ENCODE measurements at places on chromosomes 11 and 22.

GRCh38 chr11:19577391-19577975 is 135.2 kb upstream of the NAV2 start:
- DNase-seq = no peak

GRCh38 chr11:85663753-85664614 is 945 bp downstream of the CREBZF start:
- DNase-seq = no peak

DNA sequence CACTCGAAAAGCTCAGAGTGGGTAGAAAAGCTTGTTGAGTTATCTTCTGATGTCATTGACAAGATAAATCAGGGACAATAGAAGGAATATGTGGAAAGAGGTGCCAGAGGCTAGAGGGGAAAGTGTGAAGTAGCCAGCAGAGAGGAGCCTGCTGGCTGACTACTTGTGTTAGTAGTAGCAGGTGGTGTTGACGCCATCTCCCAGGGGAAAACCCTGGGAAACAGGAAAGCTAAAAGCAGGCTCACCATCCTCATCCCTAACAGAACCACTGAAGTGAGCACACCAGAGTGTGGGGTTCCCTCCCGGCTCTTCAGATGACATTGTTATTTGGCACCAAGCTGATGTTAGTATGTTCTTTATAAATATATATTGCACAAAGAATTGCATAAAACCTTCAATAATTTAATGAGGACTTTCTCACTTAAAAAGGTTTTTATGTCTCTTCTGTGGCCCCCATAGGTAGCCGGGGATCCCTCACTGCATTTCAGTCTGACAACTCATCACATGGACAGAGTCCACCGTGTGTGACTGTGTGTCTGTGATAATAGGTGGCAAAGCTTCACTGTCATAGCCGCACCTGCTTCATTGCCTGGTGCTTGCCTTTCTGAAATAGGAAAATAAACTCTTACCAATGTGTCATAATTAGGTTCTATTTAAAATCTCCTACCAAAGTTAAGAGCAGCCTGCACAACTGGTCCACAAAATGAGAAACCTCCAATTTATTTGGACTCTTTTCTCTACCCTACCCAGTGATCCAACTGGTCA is 63.2 kb upstream of the TOP3B start:
- peak; percentile 53 for DNase-seq

DNA sequence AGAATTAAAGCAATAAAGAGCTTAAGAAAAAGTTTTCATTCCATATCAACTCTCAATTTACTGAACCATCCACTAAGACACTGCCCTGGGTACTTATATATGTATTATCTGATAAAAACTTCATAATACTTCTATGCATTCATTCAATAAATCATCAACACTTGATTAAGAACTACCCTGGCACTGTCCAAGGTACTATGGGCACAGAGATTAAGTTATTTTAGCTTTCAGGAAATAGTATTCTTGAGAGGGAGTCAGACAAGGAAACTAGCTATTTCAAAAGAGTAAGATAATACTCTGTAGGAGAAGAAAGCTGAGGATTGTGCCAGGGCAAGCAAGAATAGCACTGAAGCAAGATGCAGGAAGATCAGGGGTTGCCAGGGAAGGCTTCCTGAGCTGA is 640.8 kb downstream of the FAM181B start:
- DNase-seq = no peak

- no peak for DNase-seq
Observed at GRCh38 chr11:62546244-62546928, at the start of gene AHNAK. AHNAK (minus strand) TSS chr11:62546806; CDS start chr11:62536098, 10,708 bp downstream.

- no peak for DNase-seq
Observed at GRCh38 chr11:8775332-8775731, 92.7 kb downstream of the RPL27A start.
